ENCODE measurements at places on chromosomes 5 and 9.

- DNase-seq: no peak
Observed at GRCh38 chr9:1804128-1804865, 210.8 kb upstream of the SMARCA2 start.

GRCh38 chr9:136292591-136293448 lies 11.1 kb downstream of the CCDC187 start:
- no peak for DNase-seq

- no peak for DNase-seq
Observed at GRCh38 chr5:375921-376798, 54.6 kb downstream of the AHRR start.

GRCh38 chr5:37900692-37901091 lies 60.9 kb upstream of the GDNF start:
- DNase-seq: peak; percentile 27

DNA sequence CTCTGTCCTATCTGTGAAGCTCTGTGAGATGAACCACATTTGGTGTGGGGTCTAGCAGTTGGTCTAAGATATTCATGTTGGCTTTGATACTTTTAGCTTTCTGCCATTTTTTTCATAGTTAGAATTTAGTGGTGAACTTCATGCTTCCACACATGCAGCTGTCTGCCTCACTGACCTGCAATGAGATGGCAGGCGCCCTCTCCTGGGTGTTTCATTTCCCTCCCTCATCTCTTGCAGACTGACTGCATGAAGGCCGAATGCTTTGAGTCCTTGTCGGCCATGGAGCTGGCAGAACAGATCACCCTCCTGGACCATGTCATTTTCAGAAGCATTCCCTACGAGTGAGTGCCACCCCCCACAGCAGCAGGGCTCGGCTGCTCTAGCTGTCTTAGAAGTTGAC lies 26.1 kb upstream of the CKMT2 start:
- DNase-seq: peak; percentile 31

- peak; percentile 9 for DNase-seq
Observed at GRCh38 chr9:1429297-1429696, 379.1 kb downstream of the DMRT2 start.

DNA sequence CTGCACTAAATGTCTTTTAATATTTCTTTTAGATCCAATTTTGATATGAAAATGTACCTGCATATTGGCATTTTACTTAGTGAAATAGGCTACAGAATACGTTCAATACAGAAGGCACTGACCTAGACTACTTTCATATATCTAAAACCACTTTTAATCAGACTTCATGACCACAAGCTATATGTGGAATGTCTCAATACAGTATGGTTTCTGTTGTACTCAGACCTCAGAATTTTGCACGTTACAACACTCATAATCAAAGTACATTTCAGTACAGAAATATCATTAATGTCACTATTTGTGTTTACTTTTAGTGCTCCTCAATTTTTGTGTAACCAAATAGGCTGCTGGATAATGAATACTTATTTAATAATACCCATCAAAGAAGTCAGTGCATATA lies 74.8 kb downstream of the MEF2C start:
- no peak for DNase-seq

DNA sequence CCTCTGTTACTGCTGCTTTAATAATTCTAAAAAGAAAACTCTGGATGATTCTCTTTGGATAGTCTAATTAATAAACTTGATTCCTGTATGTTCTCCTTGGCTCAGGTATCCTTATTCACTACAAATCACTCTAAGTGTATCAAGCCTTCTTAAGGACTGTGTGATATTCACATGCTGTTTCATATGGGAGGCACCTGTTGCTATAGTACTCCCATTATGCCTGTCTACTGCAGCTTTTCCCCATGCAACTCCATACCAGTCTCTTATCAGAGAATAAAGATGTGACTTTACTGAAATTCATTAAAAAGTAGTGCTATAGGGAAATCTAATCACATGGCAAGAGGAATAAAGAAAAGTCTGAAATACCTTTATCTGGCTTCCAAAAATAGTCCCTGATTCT lies 14.7 kb downstream of the BRD8 start:
- DNase-seq: no peak

DNA sequence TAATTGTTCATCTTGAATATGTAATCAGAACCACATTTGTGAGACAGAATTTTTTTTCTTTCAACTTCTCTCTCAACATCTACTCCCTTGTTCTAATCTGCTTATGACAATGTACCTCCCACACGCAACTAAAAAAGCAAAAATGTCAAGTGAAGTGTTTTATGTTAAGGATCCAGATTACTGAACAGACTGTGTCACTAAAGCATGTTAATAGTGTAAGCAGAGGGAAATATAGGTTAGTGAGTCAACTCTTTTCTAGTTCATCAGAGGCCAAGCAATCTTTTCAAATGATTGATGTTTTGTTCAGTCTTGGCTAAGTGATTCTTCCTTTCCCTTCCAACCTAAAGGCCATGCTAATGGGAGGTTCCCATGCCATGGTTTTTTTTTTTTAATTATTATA lies 34.7 kb upstream of the IDNK start:
- DNase-seq: no peak
